ENCODE measurements at places on chromosomes 6 and 20. TPM values are rescaled to one million over a fixed set of nuclear protein-coding genes. Genes with fewer than 3 reads are reported as not detected.
A peak's percentile ranks its signal among the peaks of the same experiment; 100 is the strongest.

Gene RBPJL
- total RNA-seq, result not detected

- no peak for DNase-seq
Observed at GRCh38 chr6:14100138-14100537, 17.4 kb upstream of the CD83 start.

- no peak for DNase-seq
Observed at GRCh38 chr6:111276335-111276734, 189.0 kb downstream of the SLC16A10 start.

- no peak for DNase-seq
Observed at GRCh38 chr20:39777610-39778009, 815.5 kb downstream of the DHX35 start.

GRCh38 chr6:169792306-169793015 lies 41.0 kb downstream of the ERMARD start:
- no peak for DNase-seq

- DNase-seq, result peak; percentile 45
Observed at GRCh38 chr6:114108119-114109002, 137.4 kb upstream of the HDAC2 start.

All from tibial nerve (tissue), 4 donors.